ENCODE measurements at places on chromosomes 16 and 17. TPM values are rescaled to one million over a fixed set of nuclear protein-coding genes. Genes with fewer than 3 reads are reported as not detected.

DNA sequence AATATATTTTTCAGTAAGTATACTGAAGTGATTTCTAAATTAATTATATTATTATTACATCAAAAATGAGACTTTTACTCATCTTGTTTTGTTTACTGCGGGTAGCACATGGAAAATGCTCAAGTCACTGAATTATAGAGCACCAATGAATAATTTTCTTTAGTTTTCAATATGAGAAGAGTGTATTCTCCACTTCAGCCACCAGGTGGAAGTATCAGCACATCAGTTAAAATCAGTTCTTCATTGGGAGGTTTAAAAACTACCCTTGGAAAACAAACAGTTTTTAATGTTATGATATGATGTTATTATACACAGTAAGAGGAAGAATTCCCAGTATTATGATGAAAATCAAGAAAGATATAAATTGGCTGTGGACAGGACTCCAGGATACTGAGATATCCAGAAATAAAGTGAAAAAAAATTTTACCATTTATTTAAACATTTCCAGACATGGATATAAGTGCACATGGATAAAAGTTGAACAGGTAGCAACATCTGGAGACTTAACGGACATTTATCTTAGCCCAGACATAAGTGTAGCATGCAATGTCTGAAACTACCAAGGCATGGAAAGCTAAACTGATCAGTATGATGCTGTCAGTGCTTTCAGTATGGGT is 467.3 kb downstream of the KCNJ2 start:
- peaks cover 2% of the 10 kb centered on the region for H3K27me3 ChIP-seq
- peak; percentile 11 for DNase-seq
- H3K4me3 ChIP-seq: no peak overlapping the region
- no peaks in the 10 kb centered on the region for H3K36me3 ChIP-seq
- no peak overlapping the region for H3K27ac ChIP-seq

- no peaks in the 10 kb centered on the region for H3K27me3 ChIP-seq
- H3K36me3 ChIP-seq: peaks cover 16% of the 10 kb centered on the region
- H3K4me3 ChIP-seq: no peak overlapping the region
- DNase-seq: no peak
Observed at GRCh38 chr17:57600074-57600473, 145.0 kb downstream of the CCDC182 start.

DNA sequence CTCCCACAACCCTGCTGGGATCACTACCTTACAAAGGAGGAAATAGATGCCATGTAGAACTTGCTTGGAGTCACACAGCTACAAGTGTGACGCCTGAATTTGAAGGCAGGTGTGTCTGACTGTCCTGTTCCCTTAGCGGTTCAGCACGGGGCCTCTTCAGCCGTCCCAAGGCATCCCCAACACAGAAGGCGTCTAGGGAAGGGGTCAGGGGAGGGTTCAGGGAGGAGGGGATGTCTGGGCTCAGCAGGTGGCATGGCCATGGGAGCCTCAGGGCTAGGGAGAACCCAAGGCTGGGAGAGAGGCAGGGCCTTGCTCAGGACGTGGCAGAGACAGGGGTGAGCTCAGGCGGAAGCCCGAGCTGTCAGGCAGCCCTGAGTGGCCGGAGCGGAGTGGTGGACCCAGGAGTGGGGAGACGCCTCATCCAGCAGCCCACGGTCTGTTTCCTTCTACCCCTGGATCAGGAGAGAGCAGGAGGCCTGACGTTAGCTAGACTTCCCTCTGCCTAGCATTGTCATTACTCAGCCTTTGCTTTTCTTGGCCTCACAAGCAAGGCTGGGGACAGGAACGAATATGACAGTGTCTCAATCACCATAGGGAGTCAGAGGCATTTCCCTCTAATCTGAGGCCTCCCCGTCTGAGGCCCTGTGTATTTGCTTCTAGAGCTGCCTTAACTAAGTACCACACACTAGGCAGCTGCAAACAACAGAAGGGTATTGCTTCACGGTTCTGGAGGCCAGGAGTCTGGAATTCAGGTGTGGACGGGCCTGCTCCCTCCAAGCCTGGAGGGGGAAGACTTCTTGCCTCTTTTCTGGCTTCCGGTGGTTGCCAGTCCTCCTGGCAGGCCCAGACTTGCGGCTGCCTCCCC is 31.3 kb upstream of the ANKRD40CL start:
- H3K4me1 ChIP-seq: no peaks in the 10 kb centered on the region
- DNase-seq: no peak
- no peak overlapping the region for H3K27ac ChIP-seq

NPIPA1 gene
- polyA plus RNA-seq: 124 TPM

NUPR1 gene
- 16.0 TPM for polyA plus RNA-seq

GRCh38 chr16:84844049-84844350 is 24.2 kb downstream of the CRISPLD2 start:
- H3K4me1 ChIP-seq: no peaks in the 10 kb centered on the region
- H3K27me3 ChIP-seq: peaks cover 18% of the 10 kb centered on the region
- H3K36me3 ChIP-seq: peaks cover 15% of the 10 kb centered on the region
- H3K4me3 ChIP-seq: no peak overlapping the region
- no peak overlapping the region for H3K27ac ChIP-seq

FN3K gene
- polyA plus RNA-seq: 244 TPM

CES3 gene
- polyA plus RNA-seq: 16.0 TPM

- H3K4me3 ChIP-seq: no peak overlapping the region
- H3K27me3 ChIP-seq: no peaks in the 10 kb centered on the region
Observed at GRCh38 chr17:72940496-72940895, 152.0 kb downstream of the SLC39A11 start.

GRCh38 chr16:87416826-87417527 is 24.8 kb downstream of the MAP1LC3B start:
- DNase-seq: no peak
- peaks cover 3% of the 10 kb centered on the region for H3K4me1 ChIP-seq
- no peak overlapping the region for H3K27ac ChIP-seq
- peaks cover 82% of the 10 kb centered on the region for H3K36me3 ChIP-seq

DNA sequence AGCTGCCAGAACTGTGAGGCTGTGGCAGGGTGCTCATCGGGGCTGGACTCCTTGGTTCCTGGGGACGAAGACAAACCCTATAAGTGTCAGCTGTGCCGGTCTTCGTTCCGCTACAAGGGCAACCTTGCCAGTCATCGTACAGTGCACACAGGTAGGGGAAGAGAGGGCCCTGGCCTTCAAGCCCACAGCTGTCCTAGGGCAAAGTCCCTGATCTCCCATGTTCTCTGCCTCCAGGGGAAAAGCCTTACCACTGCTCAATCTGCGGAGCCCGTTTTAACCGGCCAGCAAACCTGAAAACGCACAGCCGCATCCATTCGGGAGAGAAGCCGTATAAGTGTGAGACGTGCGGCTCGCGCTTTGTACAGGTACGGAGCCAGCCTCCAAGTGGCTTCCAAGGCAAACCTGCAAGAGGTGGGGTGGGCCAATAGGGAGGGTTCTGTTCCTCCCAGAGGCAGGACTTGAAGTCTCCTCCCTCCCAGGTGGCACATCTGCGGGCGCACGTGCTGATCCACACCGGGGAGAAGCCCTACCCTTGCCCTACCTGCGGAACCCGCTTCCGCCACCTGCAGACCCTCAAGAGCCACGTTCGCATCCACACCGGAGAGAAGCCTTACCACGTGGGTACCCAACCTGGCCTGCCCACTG is 3.7 kb downstream of the BCL6B start:
- H3K4me3 ChIP-seq: no peak overlapping the region
- H3K36me3 ChIP-seq: no peaks in the 10 kb centered on the region
- peaks cover 15% of the 10 kb centered on the region for H3K4me1 ChIP-seq
- no peak overlapping the region for H3K27ac ChIP-seq
- no peak for DNase-seq
- H3K27me3 ChIP-seq: peaks cover 26% of the 10 kb centered on the region

- no peak overlapping the region for H3K27ac ChIP-seq
- H3K27me3 ChIP-seq: peaks cover 5% of the 10 kb centered on the region
- H3K4me3 ChIP-seq: no peak overlapping the region
- DNase-seq: no peak
Observed at GRCh38 chr17:9768381-9768934, 22.9 kb downstream of the DHRS7C start.

CCL15 gene
- polyA plus RNA-seq: 36.8 TPM

- DNase-seq: no peak
- H3K4me1 ChIP-seq: no peaks in the 10 kb centered on the region
- H3K4me3 ChIP-seq: no peak overlapping the region
- no peaks in the 10 kb centered on the region for H3K36me3 ChIP-seq
- H3K27ac ChIP-seq: no peak overlapping the region
Observed at GRCh38 chr16:51374346-51374745, 223.3 kb upstream of the SALL1 start.

- no peaks in the 10 kb centered on the region for H3K36me3 ChIP-seq
- no peaks in the 10 kb centered on the region for H3K4me1 ChIP-seq
- H3K27ac ChIP-seq: no peak overlapping the region
- DNase-seq: no peak
Observed at GRCh38 chr16:53913099-53913870, 209.3 kb downstream of the FTO start.

DNA sequence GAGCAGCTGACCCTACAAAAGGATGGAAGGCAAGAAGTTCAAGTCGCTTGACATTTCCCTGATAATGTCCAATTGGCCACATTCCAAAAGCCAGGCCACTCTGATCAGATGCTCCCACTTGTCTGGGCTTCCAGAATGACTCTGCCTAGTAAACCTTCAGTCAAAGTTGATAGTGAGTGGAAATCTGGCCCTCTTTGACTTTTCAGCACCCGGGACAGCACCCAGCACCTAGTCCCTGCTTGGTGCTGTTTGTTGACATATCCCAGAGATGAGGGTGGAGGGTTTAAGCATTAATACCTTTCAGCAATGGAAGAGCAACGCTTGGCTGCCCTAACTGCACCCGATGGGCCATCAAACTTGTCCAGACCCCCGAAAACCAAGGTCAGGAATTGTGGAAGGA is 131.3 kb downstream of the AIPL1 start:
- H3K27me3 ChIP-seq: no peaks in the 10 kb centered on the region
- H3K4me3 ChIP-seq: no peak overlapping the region
- DNase-seq: no peak
- H3K36me3 ChIP-seq: no peaks in the 10 kb centered on the region
- H3K27ac ChIP-seq: no peak overlapping the region

- H3K4me1 ChIP-seq: no peaks in the 10 kb centered on the region
- no peak for DNase-seq
- peaks cover 4% of the 10 kb centered on the region for H3K27me3 ChIP-seq
- no peak overlapping the region for H3K27ac ChIP-seq
- H3K36me3 ChIP-seq: no peaks in the 10 kb centered on the region
Observed at GRCh38 chr17:34110315-34110714, 144.8 kb upstream of the CCL2 start.

DNA sequence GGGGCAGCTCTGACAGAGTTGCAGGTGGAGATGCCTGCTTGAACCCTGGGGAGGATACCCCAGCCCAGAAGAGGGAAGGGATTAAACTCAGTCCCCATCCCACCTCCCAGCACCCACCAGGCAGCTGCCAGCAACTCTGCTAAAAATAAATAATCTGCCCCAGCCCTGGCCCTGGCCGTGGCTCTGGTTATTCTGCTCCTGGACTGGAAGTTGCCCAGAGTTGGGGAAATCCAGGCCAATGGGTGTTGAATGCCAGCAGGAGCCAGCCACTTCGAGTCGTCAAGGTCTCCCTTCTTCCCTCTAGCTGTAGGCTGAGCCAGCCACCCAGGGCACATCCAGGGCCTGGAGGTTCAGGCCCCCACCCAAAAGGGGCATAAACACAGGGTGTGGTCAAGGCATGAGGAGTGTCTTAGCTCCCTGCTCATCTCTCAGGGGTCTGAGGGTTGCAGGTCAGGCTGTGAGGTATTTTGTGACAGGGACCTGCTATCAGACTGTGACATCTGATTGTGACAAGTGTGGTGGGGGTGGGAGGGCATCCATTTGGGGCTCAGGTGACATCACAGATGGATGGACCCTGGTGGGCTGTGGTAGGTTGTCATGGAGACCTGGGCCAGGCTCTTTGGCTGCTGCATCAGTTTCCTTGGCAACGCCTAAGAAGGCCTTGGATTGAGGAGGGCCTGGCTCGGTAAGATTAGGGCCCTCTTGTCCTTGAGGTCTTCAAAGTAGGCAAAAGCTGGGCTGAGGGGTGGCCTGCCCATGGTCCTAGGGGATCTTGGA is 1.0 kb upstream of the RRAD start:
- H3K4me1 ChIP-seq: peaks cover 5% of the 10 kb centered on the region
- peaks cover 2% of the 10 kb centered on the region for H3K36me3 ChIP-seq
- peaks cover 26% of the 10 kb centered on the region for H3K27me3 ChIP-seq

- H3K4me1 ChIP-seq: no peaks in the 10 kb centered on the region
- H3K27ac ChIP-seq: no peak overlapping the region
- DNase-seq: no peak
- no peaks in the 10 kb centered on the region for H3K27me3 ChIP-seq
- H3K4me3 ChIP-seq: no peak overlapping the region
Observed at GRCh38 chr16:10770907-10771306, 27.3 kb downstream of the NUBP1 start.

LRRC75A gene
- 37.2 TPM for polyA plus RNA-seq

DNA sequence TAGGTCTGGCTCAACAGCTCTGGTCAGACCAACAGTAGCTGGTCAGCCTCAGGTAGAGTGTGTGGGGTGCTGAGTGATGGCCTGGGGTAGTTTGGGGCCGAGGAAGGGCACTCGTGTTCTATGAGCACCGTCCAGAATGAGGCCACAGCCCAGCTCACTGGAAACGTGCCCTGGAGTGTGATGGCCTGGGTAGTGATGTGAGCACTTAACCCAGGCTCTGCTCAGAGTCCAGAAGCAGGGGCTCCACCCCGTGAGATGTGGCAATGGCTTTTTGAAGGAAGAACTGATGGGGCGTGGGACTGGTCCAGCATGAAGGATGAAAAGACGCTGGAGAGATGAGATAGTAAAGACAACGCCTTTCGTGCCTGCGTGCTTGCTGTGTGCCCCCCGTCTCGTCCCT is 35.3 kb downstream of the NTN1 start:
- no peak overlapping the region for H3K4me3 ChIP-seq
- H3K36me3 ChIP-seq: no peaks in the 10 kb centered on the region
- DNase-seq: no peak
- H3K27ac ChIP-seq: no peak overlapping the region
- H3K27me3 ChIP-seq: no peaks in the 10 kb centered on the region

KRT20 gene
- polyA plus RNA-seq: 31.7 TPM

- peaks cover 46% of the 10 kb centered on the region for H3K4me1 ChIP-seq
- H3K4me3 ChIP-seq: peak within 1 kb of the TSS; percentile 67
- H3K27ac ChIP-seq: peak within 1 kb of the TSS; percentile 66
Observed at GRCh38 chr16:70685938-70686375, at the start of gene MTSS2. Gene MTSS2, minus strand, starts transcription at chr16:70686053. Its CDS starts 262 bp downstream, at chr16:70685791.

- no peak overlapping the region for H3K27ac ChIP-seq
- no peak overlapping the region for H3K4me3 ChIP-seq
- no peaks in the 10 kb centered on the region for H3K27me3 ChIP-seq
Observed at GRCh38 chr16:64545768-64546167, 576.1 kb downstream of the CDH11 start.

TMEM132E gene
- polyA plus RNA-seq: 0.61 TPM

DNA sequence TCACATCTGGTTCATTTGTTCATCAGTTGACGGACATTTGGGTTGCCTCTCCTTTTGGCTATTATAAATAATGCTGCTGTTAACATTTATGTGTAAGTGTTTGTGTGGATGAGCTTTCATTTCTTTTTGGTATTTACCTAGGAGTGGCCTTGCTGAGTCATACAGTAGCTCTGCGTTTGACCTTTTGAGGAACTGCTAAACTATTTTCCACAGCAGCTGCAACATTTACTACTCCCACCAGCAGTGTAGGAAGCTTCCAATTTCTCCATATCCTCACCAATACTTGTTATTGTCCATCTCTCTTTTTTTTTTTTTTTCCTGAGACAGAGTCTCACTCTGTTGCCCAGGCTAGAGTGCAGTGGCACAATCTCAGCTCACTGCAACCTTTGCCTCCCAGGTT is 20.7 kb upstream of the PLCG2 start:
- H3K27me3 ChIP-seq: no peaks in the 10 kb centered on the region
- H3K36me3 ChIP-seq: no peaks in the 10 kb centered on the region
- no peak for DNase-seq
- no peak overlapping the region for H3K4me3 ChIP-seq

- H3K27me3 ChIP-seq: no peaks in the 10 kb centered on the region
- no peak for DNase-seq
- H3K4me1 ChIP-seq: no peaks in the 10 kb centered on the region
Observed at GRCh38 chr16:53014287-53014686, 38.4 kb downstream of the CHD9NB start.
